ENCODE measurements at places on chromosomes 16 and 17.

DNA sequence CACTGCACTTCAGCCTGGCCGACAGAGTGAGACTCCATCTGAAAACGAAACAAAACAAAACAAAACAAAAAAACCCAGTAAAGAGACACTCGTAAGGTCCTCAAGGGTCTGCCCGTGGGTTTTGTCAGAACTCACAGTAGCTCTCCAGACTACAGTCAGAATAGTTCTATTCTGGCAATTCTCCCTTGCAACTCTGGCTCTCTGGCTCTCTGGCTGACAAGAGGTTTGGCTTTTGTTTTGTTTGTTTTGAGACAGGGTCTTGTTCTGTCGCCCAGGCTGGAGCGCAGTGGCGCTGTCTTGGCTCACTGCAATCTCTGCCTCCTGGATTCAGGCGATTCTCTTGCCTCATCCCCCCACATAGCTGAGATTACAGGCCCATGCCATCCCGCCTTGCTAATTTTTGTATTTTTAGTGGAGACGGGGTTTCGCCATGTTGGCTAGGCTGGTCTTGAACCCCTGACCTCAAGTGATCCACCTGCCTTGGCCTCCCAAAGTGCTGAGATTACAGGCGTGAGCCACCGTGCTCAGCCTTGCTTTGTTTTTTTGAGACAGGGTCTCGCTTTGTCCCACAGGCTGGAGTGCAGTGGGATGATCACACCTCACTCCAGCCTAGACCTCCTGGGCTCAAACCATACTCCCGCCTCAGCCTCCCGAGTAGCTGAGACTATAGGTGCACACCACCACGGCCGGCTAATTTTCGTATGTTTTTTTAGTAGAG, 20.5 kb upstream of the CHP2 start:
- DNase-seq = no peak

DNA sequence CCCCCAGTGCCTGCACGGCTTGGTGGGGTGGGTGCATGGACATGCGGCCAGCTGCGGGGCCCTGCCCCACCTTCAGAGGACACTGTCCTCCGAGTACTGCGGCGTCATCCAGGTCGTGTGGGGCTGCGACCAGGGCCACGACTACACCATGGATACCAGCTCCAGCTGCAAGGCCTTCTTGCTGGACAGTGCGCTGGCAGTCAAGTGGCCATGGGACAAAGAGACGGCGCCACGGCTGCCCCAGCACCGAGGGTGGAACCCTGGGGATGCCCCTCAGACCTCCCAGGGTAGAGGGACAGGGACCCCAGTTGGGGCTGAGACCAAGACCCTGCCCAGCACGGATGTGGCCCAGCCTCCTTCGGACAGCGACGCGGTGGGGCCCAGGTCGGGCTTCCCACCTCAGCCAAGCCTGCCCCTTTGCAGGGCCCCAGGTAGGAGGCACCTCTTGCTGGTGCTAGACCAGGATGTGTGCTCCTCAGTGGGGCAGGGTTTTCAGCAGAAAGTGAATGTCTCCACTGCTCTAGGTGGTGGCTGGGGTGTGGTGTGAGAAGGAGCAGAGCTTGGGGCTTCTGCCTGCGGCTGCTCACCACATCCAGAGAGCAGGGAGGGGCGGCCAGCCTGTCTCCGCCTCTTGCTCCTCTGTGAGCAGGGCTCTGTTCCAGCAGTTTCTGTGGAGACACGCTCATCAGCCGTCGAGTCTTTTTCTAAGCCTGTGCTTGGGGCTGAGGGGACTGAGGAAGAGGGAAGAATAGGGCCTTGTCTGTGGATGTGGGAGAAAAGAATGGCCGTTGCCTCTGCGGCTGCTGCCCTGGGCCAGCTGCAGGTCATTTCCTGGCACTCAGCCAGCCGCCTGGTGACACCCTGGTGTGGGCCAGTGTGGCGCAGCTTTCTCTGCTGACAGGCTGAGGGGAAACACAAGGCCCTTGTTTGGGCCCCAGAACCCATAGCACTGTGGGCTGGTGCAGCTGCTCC, 2.2 kb downstream of the ZNF276 start:
- no peak for DNase-seq

GRCh38 chr16:3546986-3547682, 30.1 kb downstream of the NLRC3 start:
- DNase-seq = no peak

GRCh38 chr17:83170571-83171260, 91.3 kb downstream of the METRNL start:
- DNase-seq = no peak

- DNase-seq = no peak
Measured at GRCh38 chr16:84725481-84726078, 25.8 kb downstream of the USP10 start.

DNA sequence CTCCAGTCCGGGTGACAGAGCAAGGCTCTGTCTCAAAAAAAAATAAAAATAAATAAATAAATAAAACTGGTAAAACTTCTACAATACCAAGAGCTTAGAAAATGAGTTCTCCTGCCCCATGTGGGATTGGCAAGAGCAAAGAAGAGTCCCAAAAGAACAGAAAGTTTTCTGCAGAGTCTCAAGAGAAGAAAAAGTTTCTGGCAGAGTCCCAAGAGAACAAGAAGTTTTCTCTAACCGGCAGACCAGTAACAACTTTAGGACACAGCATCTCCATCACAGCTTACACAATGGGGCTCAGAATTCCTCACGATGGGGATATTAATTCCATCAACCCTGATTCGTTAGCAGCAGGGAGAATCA, 1.1 kb downstream of the SLC39A11 start:
- no peak for DNase-seq

DNA sequence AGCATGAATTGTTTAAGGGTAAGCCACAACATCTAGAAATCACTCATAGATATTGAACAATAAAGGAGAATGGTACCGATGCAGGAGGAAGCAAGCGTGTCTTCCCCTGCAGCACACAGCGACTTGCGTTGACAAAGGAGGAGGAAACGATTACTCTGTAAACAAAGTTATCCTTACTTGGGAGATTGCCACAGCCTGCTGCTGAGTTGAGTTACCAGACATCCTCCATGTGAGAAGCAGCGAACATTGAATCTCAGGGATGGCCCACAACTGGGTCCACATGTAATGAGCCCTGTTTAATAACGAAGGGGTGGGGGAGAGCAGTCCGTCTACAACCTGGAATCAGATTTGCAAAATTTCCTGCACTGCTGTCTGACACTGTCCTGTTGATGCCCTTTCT, 27.7 kb downstream of the CLUH start:
- peak; percentile 30 for DNase-seq

- no peak for DNase-seq
Measured at GRCh38 chr17:67574658-67575293, 143.0 kb upstream of the NOL11 start.

GRCh38 chr16:11203111-11203623, 52.8 kb downstream of the SOCS1 start:
- no peak for DNase-seq

GRCh38 chr17:79829004-79829403, 10.2 kb downstream of the CBX4 start:
- DNase-seq = no peak

DNA sequence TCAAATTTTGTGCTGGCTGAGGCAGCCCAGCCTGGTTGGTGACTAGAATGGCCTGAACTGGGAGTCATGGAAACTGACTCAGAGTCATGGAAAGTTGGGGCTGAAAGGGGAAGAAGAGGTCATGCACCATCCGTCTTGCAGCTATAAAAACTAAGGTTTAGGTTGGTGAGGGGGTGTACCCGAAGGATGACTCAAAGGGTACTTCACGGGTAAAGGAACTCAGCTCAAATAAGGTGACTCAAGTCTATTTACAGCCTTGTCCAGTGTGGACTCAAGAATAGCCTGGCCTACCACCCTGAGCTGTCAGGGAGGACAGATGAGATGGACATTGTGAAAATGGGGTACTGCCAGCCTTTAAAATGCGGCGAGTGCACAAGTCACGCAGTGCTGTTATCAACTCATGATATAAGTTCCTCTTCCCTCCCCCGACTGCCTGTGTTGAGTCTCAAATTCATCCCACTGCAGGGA, 18.6 kb downstream of the CD300LB start:
- DNase-seq = peak; percentile 28

- DNase-seq = no peak
Measured at GRCh38 chr16:81469183-81469677, 24.6 kb downstream of the CMIP start.

GRCh38 chr17:2909175-2909845, 113.1 kb downstream of the RAP1GAP2 start:
- DNase-seq = no peak

- DNase-seq = no peak
Measured at GRCh38 chr16:14360326-14361037, 269.6 kb downstream of the PARN start.

- no peak for DNase-seq
Measured at GRCh38 chr16:10920726-10921427, 21.4 kb downstream of the DEXI start.

GRCh38 chr17:798246-798645, 16.1 kb downstream of the MRM3 start:
- DNase-seq = no peak

DNA sequence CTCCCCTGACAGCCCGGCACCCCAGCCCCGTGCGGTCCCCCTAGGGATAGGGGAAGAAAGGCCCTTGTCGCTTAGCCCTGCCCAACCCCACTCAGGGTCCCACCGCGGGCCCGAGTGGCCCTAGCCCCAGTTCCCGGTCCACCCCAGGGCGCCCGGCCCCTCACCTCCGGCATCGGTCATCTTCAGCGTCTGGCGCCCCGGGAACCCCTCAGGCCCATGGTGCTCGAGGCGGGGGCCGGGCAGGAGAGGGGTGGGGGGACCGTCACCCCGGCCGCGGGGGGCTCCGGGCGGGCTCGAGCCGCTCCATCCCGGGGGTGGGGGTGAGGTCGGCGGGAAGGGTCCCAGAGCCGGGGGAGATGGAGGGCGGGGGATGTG, 620 bp downstream of the SAMD14 start:
- no peak for DNase-seq

- DNase-seq = no peak
Measured at GRCh38 chr17:50261051-50261915, 13.0 kb upstream of the TMEM92 start.

DNA sequence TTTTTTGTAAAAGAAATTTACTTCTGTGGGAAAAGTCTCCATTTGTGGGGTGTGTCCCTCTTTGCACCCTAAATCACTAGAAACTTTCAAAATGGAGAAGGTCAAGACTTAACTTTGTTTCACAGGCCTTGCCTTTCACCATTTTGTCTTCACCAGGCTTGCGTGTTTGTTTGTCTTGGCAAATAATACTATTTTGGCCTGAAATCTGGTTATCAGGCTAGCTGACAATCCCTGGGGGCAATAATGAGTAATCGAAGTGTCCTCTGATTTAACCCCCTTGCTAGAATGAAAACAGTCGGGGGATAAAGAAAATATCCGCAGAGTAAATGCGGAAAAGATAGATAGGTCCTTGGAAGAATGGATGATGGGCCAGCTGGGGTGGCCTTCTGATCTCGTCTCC, 34.5 kb downstream of the SLC39A11 start:
- DNase-seq = no peak

GRCh38 chr16:19582050-19582831, 26.7 kb downstream of the VPS35L start:
- no peak for DNase-seq

DNA sequence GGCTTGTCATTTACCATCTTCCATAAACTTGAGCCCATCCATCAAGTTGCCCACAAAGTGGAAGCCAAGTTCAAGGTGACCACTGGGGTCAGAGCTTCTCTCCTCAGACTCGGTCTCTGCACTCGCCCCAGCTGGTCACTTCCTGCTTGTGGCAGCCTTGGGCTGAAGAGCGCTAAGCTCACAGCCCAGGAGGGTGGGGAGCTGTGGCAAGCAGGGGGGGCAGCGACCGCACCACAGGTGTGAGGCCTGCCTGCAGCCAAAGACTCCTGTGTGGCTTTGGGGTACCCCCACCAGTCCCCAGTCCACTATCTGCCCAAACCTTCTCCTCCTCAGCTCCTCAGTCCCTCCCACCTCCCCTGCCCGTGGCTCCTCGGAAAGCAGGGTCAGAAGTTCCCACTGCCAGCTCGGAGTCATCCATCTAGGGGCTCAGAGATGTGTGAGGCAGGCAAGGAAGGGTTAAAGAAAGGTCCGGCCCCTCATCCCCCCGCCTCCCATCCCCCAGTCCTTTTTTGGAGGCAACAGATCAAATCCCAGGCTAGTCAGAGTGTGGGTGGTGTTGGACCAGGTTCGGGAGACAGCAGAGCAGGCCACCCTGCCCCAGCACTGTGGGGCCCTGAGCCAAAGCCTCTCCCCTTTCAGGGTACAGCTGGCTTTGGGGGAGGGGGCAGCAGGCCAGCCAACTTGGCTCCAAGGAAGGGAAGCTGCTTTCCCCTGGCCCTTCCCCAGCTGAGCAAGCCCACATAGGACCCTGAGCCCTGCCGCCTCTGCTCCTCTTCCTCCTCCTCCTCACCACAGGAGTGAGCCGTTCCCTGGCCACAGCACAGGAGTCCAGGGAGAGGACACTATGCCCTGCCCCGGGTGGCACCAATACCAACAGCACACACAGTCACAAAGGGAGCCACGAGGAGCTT, 3.2 kb downstream of the CSF3 start:
- DNase-seq = no peak

GRCh38 chr16:50688083-50688482, 5.3 kb upstream of the NOD2 start:
- no peak for DNase-seq

DNA sequence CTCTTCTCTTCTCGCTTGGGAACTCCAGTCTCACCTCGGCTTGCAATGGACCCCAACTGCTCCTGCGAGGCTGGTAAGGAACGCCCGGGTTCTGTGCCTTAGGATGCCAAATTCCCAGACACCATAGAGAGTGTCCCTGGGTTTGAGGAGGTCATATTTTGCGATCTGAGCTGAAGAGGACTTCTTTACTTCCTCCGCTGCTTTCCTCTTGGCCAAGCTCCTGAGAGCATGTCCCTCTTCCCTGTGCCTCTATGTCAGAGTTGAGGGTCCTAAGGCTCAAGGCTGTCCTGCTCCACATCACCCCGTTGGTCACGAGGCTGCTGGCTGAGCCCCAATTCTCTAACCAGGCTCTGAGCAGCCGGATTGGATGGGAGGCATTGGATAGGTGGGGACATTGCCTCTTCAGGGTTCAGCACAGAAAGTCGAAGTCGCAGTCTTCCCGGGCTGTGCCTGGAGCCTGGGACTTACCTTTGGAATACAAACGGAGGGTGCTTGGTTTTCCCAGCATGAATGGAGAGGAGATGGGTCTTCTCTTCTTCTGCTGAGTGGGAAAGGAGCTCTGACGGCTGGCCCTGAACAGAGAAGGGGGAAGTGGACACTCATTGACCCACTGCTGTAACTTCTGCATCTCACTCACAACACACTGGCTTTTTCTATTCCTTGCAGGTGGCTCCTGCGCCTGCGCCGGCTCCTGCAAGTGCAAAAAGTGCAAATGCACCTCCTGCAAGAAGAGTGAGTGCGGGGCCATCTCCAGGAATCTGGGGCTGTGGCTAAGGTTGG, 416 bp downstream of the MT1H start:
- DNase-seq = no peak

- DNase-seq = no peak
Measured at GRCh38 chr17:17328251-17328650, 25.1 kb downstream of the NT5M start.

- no peak for DNase-seq
Measured at GRCh38 chr16:20348365-20349185, 3.9 kb downstream of the UMOD start.

GRCh38 chr17:80122026-80122575, 20.7 kb downstream of the GAA start:
- DNase-seq = no peak

All from ascending aorta (tissue), 2 donors.